ENCODE measurements at places on chromosomes 13 and 19.
A peak's percentile ranks its signal among the peaks of the same experiment; 100 is the strongest.

GRCh38 chr19:10835754-10836478 is at the start of gene TMED1:
Gene TMED1, minus strand, starts transcription at chr19:10836212. Its CDS starts 21 bp downstream, at chr19:10836191.
- ATAC-seq, result peak; percentile 95

DNA sequence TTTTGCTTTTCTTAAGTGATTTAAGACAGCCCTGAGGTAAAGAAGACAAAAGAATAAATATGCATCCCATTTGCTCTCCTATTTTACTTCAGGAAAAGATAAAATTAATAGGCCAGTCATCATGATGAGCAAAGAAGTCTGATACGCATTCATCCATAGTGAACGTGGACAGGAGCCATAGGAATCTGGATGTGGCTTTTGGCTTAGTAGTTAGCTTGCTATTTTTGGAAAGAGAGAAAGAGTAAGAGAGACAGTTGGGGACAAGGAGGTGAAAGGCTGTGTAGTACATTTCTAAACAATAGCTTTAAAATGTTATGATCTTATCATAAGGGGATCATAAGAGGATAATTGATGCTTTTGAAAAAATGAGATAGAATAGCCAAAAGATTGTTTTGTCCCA is 545.2 kb downstream of the IRS2 start:
- no peak for ATAC-seq

- ATAC-seq, result peak; percentile 44
These were observed 68.8 kb downstream of the LMO7 start for GRCh38 chr13:75704927-75705288.

DNA sequence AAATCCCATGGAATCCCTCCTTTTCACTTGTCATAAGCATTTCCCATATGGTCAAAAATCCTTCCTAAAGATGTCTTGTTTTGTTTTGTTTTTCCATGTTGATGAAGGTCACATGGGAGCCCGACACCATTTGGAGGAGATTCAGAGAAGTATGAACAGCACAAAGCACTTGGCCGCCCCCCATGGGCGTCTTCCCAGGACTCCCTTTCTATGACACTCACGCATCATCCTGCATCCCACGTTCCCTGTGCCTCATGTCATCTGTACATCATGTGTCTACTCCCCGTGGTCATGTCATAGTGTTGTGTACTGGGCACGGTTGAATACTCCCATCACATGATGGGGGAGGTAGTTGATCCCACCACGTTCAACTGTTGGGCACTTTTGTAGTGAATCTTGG is 2.0 kb downstream of the ZSCAN1 start:
- ATAC-seq, result no peak

DNA sequence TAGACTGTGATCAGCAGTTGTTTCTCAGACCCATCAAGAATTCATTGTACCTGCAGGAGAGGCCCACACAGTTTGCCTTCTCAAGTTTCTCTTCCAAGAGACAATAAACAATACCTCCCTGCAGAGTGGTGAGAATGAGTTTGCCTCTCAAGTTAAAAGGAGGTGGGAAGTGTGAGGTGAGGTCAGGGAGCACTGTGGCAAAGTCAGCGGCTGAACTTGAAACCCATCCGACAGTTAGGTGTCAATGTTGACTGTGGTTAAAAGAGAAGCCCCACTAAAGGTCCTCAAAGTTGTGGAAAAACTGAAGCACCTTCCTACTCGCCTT is 72.9 kb upstream of the TSC22D1 start:
- ATAC-seq, result no peak

DNA sequence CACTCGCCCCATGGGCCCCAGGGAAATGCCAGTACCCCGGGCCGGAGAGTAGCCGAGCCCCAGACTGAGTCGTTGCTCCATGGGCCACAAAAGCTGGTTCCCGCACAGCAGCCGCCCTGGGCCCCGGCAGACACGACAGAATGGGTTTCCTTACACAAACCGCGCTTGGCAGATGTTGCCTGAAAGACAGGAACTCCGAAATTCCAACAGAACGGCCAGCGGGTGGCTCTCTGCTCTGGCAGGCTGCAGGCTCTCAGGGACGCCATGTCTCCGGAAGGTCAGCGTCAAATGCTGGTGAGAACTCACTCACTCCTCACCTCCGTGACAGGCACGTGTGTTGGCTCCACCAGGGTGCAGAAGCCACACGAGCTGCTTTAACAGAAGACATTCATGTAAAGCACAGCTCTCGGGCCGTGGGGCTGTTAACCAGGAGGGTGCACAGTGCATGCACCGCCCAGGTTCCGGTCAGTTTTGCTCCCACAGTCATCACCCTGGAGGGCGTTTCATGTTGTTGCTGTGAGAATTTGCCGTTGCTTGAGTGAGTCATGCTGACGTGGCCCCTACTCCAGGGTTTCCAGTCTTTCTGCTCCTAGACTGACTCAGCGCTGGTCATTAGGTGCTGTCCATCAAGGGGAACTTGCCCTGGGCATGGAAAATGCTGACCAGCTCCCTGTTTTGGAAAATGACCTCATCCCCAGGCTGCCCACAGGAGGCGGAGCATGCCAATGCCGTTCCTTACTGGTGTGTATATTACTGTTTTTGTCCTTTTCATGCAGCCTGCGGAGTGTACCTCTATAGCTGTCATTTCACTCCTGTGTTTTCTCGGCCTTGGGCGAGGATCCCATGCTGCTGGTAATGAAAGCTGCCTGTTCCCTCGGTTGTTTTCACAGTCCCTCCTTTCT is 44.8 kb downstream of the ANKRD10 start:
- peak; percentile 88 for ATAC-seq

DNA sequence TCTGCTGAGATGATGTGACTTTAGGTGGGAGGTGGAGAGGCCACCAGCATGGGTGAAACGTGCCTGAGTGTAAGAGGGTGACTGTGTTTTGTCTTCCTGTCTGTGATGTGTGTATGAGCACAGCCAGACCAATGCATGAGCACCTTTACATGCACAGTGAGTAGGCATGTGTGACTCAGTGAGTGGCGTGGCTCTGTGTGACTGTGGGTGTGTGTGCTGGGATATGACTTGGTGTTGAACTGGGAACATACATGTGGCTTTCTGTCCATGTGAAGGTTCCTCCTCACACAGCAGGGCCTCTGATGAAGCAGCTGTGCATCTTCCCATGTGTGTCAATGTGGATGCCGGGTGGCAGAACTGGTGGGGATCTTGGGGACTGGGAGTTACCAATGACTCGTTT is 19.9 kb upstream of the LGALS13 start:
- ATAC-seq, result no peak

- no peak for ATAC-seq
These were observed 535 bp downstream of the COL5A3 start for GRCh38 chr19:10009714-10010224.

- ATAC-seq, result no peak
These were observed 17.3 kb downstream of the LRCH1 start for GRCh38 chr13:46570273-46570672.

DNA sequence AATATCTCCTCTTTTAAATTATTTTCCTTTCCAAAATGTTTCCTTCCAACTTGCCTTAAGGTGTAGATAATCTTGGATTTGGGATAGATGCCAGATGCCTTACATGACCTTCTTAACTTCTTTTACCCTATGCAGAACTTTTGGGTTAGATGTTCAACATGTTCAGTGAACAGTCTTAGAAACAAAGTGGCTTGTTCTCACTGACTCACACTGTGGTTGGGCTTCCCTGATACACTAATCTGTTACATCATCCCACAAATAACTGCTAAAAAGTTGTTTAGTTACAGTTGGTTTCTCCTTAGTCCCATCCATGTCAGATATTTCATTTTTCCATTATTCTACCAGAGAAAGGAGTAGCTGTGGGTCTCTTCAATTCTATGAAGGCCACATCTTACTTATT is 2638.2 kb downstream of the PCDH9 start:
- no peak for ATAC-seq

- ATAC-seq, result no peak
These were observed 17.6 kb downstream of the ZNF121 start for GRCh38 chr19:9566729-9567128.

- no peak for ATAC-seq
These were observed 10.1 kb downstream of the KASH5 start for GRCh38 chr19:49398001-49398615.

- ATAC-seq, result no peak
These were observed 1.2 kb upstream of the SLC6A16 start for GRCh38 chr19:49326165-49326704.

- no peak for ATAC-seq
These were observed 185.8 kb downstream of the OLFM4 start for GRCh38 chr13:53214433-53214832.

GRCh38 chr19:21022996-21023395 is 2.5 kb downstream of the ZNF430 start:
- no peak for ATAC-seq

DNA sequence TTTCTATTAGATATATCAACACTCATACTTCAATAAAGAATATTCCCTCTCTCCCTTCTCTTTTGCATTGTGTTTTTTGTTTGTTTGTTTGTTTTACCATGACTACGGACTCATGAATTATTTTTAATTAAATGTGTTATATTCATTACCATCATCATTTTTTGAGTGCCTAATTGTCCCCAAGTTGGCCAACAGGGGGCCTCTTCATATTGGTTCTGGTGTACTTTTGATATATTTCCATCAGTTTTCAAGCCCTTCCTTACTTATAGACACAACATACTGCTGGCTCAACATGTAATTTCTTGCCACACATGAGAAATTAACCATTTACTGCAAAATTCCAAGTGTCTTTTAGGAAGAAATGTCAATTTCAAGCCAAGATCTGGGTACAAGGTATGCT is 54.5 kb upstream of the GPC6 start:
- ATAC-seq, result no peak

DNA sequence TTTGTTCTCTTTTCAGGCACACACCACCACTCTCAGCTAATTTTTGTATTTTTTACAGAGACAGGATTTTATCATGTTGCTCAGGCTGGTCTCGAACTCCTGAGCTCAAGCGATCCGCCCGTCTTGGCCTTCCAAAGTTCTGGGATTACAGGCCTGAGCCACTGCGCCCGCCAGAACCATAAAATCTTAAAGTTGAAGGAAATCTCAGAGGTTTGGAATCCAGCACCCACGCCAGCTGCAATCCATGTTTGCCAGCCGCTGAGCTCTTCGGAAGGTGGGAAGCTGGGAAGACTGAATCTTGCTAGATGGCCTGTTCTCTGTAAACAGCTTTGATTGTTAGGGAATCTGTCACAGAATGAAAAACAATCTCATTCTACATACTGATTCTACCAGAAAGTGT is 38.5 kb downstream of the SPATA13 start:
- ATAC-seq, result no peak

DNA sequence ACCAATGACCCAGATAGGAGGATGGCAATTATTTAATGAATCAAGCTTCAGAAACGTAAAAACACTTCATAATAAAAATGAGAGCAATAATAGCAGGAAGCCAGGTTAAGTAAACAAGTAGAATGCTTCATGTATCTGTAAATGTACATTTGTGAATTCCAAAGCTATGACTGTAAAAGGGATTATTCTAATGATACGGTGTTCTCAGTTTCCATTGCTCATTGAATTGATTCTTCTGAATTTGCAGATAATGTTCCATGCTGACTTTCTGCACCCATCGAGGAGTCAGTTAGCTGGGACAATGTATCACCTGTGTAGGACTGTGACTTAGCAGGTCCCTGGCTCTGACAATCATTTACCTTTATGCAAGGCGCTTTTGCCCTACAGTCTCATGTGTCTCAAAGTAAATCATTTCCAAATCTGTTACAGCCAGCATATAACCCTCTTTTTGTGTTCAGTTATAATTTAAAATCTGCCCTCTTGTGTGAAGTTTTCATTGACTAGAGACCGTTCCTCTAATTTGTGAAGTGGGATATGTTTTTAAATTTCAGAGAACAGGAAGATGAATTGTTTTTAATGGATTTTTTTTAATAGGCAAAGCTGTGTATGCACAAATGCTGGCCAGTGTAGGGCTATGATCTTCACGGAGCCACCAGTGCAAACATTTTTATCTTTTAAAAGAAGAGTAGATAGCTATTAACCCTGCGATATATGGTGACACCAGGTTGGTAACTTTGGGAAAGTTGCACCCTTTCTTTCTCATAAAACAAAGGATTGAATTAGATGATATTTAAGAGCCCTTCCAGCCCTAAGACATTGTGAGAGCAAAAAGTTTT is 267.1 kb downstream of the KLF5 start:
- ATAC-seq, result no peak

DNA sequence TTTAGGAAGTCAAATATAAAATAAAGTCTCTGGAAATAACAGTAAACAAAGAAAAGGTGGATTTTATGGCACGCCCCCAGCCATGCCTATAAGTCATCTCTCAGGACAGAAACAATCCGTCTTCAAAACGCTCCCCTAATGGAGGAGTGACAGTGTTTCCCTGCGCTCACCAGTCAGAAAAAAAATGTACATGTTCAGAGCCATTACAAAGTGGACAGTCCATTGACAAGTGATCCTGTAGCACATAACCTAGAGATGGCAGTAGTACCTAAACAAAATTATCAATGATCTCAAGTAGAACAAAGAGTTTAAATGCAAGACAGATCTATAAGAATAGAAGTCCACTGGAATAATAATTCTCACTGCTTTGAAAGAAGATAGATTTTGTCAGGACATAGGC is 891.7 kb upstream of the MIR17HG start:
- ATAC-seq, result no peak

DNA sequence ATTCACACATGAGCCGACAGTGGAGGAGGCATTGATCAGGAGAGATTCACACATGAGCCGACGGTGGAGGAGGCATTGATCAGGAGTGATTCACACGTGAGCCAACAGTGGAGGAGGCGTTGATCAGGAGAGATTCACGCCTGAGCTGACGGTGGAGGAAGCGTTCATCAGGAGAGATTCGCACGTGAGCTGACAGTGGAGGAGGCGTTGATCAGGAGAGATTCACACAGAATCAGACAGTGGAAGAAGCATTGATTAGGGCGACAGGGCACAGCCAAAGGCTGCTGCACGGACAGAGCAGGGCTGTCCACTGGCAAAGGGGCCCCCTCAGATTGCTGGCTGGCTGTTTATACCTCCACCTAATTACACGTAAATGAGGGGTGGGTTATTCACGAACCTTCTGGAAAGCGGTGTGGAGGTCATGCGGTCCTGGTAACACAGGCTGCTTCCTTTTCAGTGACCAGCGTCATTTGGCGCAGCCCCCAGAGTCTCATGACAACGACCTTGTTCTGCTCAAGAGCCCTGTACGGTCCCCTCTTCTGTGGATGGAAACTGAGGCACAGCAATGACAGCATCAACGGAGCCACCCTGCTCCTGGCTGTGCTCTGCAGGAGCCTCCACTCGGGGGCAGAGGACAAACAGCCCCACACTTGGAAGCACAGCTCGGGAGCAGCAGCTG is 50.6 kb upstream of the GAS6 start:
- no peak for ATAC-seq

- no peak for ATAC-seq
These were observed 5.2 kb downstream of the FRY start for GRCh38 chr13:32036757-32037156.

Measured in SK-N-SH treated with all-trans-retinoic acid at 6 μM for 48 hours (cell line).